ENCODE measurements at places on chromosomes 4 and X. TPM values are rescaled to one million over a fixed set of nuclear protein-coding genes. Genes with fewer than 3 reads are reported as not detected.

TRIM75 gene
- not detected for total RNA-seq

MAB21L2 gene
- not detected for total RNA-seq

CSAG3 gene
- 1.8 TPM for total RNA-seq

FRAS1 gene
- not detected for total RNA-seq

Measured in activated CD8-positive, alpha-beta memory T cell treated with anti-CD3 and anti-CD28 coated beads, Interleukin-2, amount 10 ng/mL, durations not matched to agents 7 days and 5 days (primary cell).